Activated CD8-positive, alpha-beta memory T cell treated with anti-CD3 and anti-CD28 coated beads, Interleukin-2, amount 50 U/mL, for 48 hours (primary cell): ENCODE measurements at places on chromosomes 11 and 22.

DNA sequence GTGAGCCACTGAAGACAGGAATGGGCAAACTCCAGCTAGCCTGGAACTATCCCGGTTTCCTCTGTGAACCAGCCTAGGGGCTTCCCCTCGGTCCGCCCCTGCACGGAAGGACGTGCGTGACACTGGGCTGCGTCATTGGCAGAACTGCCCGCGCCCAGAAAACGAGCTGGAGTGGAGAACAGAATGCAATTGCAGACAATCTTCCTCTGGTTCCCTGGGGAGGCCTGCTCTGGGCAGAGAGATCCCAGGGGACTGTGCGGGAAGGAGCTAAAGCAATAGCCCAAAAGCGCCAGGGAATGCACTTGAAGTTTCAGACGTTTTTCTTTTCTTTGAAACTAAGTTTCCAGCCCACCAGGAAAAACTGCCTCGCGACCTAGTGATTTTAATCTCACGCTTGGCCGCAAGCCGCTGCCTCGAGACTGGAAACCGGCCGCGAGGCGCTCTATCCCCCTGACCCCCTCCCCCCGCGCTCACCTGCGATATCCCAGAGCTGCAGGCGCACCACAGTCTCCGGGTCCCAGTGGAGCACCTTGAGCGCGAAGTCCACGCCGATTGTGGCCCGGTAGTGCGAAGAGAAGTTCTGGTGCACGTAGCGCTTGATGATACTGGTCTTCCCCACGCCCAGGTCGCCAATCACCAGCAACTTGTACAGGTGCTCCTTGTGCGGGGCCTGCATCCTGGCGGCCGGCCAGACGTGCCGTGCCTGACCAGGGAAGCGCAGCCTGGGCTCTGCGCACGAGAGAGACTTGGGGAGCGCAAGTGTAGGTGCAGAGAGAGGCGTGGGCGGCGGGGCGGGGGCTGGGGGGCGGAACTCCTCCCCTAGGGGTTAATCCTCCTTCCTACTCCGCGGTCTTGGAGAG, at the start of gene RAB38:
TSS of gene RAB38 (minus strand) at position 735 of the 860 bp plus-strand sequence. CDS start at position 676, 59 bp downstream.
- peak; percentile 81 for DNase-seq

DNA sequence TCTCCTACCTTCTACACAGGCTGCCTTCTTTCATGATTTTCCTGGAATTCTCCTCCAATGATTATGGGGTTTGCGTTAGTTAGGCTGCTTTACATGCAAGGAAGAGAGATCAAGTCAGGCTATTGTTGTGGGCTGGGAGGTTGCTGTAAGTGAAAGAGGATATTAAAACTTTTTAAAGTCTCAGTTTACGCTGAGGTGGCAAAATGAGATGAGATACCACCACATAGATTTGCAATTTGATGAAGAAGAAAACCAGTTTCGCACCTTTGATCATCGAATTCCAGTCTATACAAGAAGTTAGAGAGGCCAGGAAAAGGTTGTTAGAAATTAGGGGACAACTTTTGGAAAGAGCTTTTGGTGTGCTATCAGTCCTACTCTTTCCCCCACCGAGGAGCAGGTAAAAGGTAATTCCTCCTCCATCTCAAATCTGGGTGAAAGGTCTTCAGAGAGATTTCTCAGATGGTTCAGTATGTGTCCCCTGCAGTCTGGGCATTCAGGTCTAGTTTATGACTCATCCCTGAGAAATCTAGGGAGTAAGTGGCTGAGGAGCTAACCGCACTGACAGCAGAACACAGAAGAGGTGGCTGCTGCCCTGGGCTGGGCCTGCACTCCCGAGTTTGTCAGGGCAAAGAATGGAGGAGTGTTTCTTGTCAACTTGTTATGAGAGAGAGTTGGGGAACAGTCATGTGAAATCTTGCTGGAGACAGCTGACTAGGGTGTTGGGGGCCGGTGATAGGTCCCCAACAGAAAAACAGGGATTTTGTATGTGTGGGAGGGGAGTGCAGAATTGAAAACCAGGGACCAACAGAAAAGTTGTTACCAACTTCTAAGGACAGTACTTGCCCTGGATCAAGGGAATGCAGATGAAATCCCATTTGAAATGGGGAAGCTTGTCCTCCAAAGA, 34.7 kb downstream of the CCDC83 start:
- DNase-seq, result no peak

GRCh38 chr11:67366961-67367760, 6.2 kb downstream of the CLCF1 start:
- DNase-seq, result no peak

- DNase-seq, result no peak
Measured at GRCh38 chr11:96168623-96169022, 174.4 kb downstream of the MAML2 start.

DNA sequence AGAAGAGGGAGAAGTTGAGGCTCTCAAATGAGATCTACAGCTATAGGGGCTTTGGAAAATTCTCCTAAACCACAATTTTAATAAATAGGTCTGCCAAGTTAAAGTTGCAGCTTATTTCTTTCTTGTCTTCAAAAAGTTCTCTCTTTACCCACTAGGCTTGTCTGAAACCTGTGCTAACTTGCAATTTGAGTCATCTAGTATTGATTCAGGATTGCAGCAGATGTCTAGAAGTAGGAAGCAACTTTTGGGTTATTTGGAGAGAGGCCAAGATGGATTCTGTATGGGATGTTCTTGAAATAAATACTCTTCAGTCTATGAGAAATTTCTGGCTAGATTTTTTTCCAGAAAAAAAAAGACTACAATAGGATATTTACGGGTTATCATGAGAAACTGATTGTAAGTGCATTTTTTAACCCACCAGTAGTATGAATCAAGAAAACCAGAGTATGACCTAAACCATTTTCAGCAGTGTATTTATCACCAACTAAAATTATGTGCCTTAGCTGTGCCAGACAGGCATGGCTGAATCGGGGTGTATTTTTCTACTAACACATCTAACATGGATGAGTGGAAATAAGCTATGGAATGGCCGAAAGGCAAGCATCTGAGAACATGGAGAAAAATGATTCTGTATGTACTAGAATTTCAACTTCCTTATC, 4.9 kb upstream of the RAB38 start:
- no peak for DNase-seq

- no peak for DNase-seq
Measured at GRCh38 chr22:42873356-42873755, 16.3 kb upstream of the ARFGAP3 start.

- DNase-seq, result no peak
Measured at GRCh38 chr11:14789879-14790484, 102.0 kb downstream of the CYP2R1 start.

DNA sequence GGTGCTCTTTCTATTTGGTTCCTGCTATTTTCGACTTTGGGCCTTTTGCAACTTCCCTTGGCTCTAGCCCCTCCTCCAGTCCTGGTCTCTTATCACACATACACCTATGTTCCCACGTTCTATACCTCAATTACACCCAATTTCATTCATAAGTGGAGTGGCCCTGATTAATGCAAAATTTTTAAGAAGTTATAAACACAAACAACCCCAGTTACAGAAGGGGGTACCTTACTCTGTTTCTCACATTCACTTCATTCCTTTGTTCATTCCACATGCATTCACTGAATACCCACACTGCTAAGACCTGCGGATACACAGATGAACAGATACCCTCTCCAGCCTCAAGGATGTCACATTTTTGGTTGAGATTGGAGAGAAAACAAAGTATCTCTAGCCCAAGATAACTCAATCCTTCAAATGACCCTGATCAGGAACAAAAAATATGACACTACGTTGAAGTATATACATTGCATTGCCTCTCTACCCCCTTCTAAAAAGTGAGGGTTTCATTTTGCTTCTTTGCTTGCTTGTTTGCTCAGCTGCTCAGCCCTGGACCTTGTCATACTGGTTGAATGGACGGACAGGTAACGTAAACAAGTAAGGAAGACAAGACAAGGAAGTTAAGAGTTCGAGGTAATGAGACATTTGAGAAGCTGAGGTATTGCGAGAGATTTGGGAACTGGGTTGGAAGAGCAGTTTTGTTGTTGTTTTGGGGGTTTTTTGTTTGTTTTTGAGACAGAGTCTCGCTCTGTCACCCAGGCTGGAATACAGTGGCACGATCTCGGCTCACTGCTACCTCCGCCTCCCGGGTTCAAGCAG, 3.6 kb upstream of the VPS37C start:
- no peak for DNase-seq

GRCh38 chr11:72750556-72751115, 1.6 kb downstream of the ARAP1 start:
- DNase-seq, result no peak

GRCh38 chr11:124863137-124863825, 2.0 kb upstream of the ROBO3 start:
- peak; percentile 44 for DNase-seq

DNA sequence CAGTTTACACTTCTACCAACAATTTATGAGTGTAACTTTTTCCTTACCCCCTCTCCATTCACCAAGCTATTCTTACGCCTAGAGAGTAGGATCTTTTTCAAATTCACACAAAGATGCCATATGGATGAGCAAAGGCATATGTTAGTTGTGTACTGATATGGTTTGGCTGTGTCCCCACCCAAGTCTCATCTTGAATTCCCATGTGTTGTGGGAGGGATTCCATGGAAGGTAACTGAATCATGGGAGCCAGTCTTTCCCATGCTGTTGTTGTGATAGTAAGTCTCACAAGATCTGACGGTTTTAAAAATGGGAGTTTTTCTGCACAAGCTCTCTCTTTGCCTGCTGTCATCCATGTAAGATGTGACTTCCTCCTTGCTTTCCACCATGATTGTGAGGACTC, 40.3 kb downstream of the TTC28 start:
- DNase-seq, result no peak

DNA sequence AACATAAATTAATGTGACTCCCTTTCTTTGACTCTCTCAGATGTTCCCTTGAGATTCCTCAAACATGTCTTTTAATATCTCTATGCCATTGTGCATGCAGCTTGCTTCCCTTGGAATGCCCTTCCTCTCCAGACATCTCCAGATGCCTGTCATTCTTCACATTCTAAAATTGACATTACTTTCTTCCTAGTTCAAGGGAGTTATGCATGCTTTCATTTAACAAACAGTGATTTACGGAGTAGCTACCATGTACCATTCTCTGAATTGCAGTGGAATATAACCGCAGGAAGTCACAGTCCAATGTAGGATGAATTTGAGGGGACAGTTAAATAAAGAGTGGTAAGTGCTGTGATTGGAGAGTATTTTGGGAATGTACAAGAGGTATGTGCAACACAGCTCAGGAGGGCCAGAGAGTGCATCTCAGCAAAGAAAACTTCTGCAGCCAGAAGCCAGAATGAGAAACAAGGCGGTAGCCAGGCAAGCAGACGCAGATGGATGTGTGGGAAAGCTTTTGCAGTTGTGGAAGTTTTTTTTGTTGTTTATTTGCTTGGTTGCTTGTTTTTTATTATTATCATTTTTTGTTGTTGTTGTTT, 18.7 kb downstream of the MMP10 start:
- no peak for DNase-seq

DNA sequence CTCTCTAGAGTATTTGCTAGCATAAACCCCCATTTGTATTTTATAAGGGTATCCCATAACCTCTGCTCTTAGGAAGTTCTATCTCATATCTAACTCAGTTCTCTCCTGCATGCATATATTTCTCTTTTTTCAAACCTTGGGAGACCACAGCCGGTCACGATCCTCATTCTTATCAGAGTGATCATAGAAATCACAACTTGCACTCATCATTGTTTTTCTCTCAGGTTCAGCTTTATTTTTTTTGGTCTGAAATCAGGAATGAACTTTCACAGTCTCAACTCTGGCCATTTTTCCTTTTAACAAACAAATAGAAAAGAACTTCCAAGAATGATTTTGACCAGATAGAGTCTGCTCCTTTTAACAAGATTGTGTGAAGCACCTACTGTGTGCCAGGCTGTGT, 98.6 kb upstream of the BLID start:
- DNase-seq, result no peak

DNA sequence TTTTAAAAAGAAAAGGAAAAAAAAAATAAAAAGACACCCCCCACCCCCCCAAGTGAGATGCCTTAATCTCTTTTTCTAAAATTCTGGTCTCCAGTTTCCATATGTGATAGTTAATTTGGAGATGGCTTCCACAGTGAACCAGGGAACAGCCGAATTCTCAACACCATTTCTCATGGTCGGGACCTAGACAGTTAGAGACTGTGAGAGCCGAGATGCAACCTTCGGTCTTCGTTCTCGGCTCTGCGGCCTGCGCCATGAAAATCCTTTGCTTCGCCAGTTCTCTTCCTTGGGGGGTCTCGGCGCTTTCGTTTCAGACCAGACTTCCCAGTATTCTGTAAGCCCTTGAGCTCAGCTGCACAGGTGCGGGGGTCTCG, 723 bp downstream of the CACNG2 start:
- DNase-seq, result no peak

- no peak for DNase-seq
Measured at GRCh38 chr11:102966011-102966410, 10.5 kb upstream of the MMP13 start.

GRCh38 chr11:64858467-64859263, 14.2 kb upstream of the CDC42BPG start:
- peak; percentile 79 for DNase-seq

DNA sequence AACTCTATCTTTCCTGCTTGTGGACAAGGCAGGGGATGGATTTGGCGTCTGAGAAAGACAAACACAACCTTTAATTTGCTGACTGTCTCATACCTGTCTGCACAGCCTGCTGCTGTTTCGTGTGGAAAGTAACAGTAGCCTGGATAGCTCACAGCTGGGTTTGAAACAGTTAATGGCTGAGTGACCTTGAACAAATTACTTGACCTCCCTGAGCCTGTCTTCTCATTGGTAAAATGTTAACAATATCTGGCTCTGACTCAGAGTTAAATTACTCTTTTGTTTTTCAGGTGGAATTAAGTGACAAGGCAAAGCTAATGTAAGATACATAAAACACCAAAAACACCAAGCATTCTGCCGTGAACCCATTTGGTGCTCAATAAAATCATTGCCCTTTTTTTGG, 41.1 kb upstream of the ADA2 start:
- no peak for DNase-seq

DNA sequence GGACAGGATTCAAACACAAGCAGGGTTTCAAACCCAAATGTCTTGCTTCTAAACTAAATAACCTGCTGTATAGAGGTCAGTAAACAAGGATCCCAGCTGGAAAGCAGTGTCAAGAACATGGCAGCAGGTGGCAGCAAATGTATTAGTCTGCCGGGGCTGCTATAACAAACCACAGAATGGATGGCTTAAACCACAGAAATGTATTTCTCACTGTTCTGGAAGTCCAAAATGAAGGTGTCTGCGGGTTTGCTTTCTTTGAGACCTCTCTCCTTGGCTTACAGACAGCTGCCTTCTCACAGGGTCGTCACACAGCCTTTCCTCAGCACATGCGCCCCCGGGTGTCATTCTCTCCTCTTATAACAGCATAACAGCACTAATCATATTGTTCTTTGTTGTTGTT, 65.1 kb upstream of the LRRC55 start:
- DNase-seq, result no peak

GRCh38 chr11:10646681-10647355, 46.7 kb downstream of the IRAG1 start:
- no peak for DNase-seq

DNA sequence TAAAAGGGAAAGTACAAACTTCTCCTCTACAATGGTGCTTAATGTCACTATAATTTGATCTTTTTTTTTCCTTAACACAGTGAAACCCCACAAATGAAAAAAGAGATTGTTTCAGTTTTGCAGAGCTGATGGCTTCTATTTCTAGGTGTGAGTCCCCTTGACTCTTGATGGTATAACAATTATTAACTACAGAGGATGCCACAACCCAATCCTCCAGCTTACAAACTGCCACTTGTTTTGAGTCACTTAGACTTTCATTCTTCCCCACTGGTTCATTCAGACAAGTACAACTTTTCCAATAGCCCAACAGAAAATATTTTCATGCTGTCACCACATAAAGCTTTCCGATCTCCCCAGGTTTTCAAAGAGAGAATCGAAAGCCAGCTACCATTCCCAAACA, 812.2 kb downstream of the LRRC4C start:
- no peak for DNase-seq

- DNase-seq, result no peak
Measured at GRCh38 chr11:114478001-114478410, 38.7 kb downstream of the REXO2 start.
